Epithelial cell of esophagus (primary cell): ENCODE measurements at places on chromosomes 13 and 19.

DNA sequence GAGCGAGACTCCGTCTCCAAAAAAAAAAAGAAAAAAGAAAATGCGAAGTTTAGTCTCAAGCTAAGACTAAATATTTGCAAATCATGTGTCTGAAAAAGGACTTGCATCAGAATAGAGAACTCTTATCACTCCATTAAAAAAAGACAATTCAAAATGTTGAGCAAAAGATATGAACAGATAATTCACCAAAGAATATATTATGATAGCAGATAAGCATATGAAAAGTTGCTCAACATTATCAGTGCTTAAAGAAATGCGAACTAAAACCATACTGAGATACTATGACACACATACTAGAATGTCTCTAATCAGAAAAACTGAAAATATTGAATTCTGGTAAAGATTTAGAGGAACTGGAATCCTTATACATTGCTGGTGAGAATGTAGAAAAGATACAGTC lies 38.7 kb upstream of the SACS start:
- DNase-seq = no peak

DNA sequence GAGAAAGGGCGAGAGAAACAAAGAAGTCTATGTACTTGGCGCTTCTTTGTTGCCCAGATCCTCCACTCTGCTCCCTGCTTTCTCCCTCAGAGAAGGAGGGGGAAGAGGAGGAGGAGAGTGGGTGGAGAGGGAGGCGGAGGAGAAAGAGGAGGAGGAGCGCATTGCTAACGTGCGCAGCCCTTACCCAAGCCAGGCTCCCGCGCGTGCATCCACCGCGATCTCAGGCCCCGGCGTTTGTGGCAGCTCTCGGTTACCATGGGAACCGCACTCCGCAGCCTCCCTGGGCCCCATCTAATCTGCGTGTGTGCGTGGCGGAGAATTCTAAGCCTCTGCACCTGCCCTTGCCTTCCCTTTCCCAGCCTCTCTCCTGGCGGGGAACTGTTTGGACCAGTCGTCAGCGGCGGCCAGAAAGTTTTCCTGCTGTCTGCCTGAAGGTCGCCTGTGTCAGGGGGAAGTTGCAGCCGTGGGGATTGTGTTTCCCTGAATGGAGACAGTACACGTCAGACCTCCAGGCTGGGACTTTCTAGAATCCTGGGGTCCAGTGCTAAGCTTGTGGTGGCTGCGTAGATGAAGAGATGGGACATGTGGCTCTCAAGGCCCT lies at the start of gene ERICH6B:
TSS of gene ERICH6B (minus strand) at position 239 of the 601 bp plus-strand sequence. CDS start 18,734 bp downstream, outside the sequence.
- DNase-seq = peak; percentile 30

DNA sequence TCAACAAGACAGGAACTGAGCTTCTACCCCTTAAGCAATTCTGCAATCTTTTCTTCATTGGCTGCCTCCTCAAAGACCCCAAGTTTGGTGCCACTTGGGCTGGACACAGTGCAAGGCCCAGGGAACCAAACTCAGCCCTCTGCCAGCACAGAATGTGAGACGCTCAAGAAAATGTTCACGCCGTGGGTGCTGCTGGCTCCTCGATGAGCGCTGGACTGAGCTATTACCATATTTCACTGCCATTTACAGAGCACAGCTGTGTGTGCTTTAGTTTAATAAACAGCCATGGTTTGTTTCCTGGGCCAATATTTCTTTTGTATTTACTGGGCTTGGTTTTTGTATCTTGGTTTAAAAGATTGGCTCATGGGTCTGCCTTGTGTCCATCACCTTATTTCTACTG lies 138.8 kb upstream of the VSTM2B start:
- no peak for DNase-seq

GRCh38 chr19:43555185-43555770 lies 20.0 kb downstream of the XRCC1 start:
- peak; percentile 80 for DNase-seq

GRCh38 chr13:27236478-27236877 lies 14.9 kb upstream of the RPL21 start:
- DNase-seq = no peak

- DNase-seq = peak; percentile 66
Observed at GRCh38 chr19:861756-862580, 2.5 kb downstream of the CFD start.

DNA sequence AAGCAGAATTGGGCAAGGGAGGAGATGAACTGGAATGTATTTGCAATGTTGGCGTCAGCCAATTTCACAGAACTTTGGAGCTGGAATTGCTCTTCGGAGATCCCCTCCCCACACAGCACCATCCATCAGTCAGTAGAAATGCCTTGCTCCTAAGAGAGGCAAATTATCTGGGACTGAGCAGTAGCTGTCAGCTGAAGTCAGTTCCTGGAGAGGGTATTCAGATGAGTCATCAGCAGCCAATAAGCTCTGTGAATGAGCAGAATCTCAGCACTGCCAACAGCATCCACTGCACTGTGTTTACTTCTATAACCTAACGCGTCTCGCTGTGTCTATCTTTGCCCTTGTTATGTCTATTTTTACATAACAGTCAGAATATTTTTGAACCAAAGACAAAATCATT lies 213.7 kb downstream of the SLITRK5 start:
- peak; percentile 9 for DNase-seq

DNA sequence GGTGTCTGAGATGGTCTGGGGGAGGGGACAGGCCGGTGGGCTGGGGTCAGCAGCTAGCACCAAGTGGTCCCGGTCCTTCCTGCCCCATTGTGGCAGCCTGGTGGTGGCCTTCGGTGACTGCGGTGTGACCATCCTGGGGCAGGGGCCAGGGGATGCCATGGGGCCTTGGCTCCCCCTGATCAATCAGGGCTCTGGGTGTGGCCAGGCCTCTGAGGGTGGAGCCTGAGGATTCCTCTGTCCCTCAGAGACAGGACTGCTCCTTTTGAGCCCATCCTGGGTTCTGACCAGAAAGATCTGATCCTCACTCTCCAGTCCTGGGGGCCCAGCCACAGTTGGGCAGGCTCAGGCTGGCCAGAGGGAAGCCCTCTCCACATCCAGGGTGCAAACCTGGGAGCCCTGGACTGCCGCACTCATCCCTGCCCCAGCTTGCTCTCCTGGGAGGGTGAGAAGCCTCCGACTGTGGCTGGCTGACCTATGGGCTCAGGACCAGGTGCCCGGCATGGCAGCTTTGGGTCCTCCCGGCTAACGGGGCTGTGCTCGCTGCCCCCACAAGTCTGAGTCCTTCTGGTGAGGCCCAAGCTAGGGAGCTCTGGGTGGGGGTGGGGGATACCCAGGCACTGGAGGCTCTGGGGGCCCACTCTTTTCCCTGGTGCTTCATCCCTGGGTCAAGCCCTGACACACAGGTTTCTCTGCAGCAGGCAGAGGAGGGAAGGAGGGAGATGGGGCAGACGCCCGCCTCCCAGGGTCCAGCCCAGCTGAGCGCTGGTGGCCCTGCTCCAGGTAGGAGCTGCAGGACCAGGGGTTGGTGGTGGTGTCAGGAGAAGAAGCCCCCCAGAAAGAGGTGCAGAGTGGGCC lies 59.5 kb downstream of the IER2 start:
- no peak for DNase-seq

GRCh38 chr19:4301590-4302242 lies 473 bp downstream of the TMIGD2 start:
- no peak for DNase-seq

DNA sequence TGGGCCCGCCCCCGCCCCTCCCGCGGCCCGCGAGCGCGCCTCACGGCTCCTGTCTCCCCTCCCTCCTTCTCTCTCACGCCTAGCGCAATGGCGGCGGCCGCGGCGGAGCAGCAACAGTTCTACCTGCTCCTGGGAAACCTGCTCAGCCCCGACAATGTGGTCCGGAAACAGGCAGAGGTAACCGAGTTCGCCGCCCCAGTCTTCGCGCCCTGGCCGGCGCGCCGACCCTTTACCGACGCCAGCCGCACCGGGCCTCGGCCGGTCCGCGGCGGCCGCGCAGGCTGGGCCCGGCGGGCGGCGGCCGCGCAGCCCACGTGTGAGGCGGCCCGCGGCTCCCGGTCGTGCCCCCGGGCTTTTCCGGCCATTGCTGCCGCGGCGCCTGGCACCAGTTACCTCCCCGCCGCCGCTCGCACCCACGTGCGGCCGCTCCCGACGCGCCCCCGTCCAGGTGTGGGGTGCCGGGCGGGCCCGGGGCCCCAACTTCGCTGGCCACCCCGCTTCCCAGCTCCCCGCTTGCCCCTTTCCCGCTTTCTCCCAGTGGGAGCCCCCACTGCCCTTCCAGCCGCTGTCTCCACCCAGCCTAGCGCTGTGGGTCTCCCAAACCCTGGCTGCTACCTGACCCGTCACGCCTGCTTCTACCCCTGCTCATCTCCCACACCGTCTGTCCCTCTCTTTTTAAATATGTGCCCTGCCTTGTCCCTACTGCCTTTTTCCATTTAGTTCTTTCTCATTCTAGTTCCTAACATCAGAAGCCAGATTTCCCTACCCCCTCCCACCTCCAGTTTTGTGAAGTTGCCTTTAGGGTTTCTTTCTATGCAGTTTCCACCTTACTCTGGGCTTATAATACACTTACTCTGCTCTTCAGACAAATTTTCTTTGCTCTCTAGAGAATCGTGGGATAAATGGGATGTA lies 23.4 kb downstream of the IPO5 start:
- DNase-seq = peak; percentile 15

DNA sequence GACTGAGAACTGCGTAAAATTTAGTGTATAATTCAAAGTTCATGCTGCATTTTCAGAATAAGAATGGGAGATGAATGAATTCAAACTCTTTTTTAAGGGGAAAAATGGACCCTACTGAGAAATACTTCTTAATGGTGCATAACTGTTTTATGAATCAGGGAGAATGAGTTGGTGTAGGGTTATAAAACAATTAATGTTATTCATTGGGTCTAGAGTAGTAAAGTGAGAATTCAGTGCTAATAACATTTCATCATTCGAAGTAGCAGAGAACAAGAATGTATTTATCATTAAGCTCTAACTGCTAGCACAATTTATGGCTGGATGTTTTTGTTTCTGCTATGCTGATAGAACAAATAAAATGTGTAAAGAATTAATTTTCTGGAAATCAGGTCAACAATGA lies 310.2 kb downstream of the SLITRK5 start:
- DNase-seq = no peak

GRCh38 chr19:47430041-47430802 lies 10.9 kb upstream of the MEIS3 start:
- peak; percentile 60 for DNase-seq

DNA sequence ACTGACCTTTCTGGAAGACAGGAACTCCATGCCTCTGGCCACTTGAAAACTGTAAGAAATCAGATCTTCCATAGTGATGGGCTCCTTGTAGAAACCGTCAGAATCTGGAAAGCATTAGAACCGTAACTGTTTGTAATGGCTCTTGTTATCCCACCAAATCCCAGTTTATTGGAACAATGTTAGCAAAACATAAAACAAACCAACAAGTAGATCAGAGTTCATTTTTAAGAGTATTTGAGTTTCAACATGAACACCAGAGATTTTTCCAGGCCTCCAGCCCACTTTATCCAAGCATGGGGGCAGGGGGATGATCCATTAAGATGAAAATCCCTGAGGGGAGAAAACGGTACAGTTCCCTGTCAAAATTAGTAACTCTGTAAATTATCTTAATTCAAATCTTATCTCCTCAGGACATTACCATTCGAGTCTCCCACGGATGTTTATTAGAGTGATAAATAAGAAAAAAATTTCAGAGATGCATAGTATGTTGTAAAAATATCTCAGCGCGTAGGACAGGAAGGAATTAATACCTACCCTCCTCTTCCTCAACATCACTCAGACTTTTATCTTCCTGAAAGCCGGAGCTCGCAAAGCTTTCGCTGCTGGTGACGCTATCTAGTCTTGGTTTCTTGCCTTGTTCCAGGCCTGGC lies 172.5 kb downstream of the FLT1 start:
- DNase-seq = no peak

- DNase-seq = no peak
Observed at GRCh38 chr13:67742478-67742877, 512.3 kb upstream of the PCDH9 start.

DNA sequence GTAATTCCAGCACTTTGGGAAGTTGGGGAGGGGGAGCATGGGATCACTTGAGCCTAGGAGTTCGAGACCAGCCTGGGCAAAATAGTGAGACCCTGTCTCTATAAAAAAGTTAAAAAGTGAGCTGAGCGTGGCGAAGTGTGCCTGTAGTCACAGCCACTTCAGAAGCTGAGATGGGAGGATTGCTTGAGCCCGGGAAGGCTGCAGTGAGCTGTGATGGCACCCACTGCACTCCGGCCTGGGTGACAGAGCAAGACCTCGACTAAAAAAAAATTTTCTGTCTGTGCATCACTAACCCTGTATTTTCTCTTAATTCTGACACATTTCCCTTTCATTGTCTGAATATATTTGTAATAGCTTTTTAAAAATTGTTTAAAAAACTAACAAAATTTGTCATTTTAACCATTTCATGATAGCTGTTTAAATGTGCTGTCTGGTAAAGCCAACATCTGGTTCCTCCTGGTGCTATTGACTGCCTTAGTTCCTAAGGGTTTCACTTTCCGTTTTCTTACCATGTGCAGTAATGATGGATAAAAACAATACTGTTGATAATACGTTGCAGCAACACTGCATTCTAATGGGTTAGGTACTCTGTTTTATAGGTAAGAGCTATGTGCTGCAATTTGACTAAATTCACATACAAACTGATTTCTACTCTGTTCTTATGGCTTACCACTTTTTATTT lies 29.7 kb downstream of the LATS2 start:
- no peak for DNase-seq

- no peak for DNase-seq
Observed at GRCh38 chr19:3633559-3633988, 7.0 kb upstream of the CACTIN start.

DNA sequence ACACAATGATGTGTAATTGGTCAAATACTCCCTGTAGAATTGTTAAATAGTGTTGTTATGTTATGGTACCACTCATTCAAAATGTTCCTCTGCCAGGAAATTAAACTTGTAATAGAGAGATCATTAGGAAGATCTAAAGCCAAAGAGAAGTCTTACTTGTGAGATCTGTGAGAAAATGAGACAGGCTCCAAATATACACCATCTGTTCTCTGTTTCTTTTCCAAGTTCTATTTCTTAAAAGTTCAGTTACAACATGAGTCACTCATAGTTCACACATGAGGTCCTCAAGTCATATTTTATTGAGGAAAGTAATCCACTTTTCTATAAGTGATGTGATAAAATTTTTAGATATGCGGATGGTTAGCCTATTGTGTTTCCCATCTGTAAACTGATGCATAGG lies 1038.1 kb upstream of the PRR20A start:
- DNase-seq = no peak

DNA sequence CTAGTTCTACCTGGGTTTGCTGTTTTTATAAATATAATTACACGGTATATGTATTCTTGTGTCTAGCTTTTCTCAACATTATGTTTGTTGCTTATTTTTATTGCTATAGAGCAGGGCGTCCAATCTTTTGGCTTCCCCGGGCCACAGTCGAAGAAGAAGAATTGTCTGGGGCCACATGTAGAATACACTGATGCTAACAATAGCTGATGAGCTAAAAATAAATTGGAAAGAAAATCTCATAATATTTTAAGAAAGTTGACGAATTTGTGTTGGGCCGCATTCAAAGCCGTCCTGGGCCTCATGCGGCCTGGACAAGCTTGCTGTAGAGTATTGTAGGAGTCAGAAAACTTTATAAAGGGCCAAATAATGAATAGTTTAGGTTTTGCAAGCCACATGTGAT lies 33.9 kb downstream of the GPR12 start:
- DNase-seq = no peak
